ENCODE measurements at places on chromosomes 3 and 15. TPM values are rescaled to one million over a fixed set of nuclear protein-coding genes. Genes with fewer than 3 reads are reported as not detected.
A peak's percentile ranks its signal among the peaks of the same experiment; 100 is the strongest.

DNA sequence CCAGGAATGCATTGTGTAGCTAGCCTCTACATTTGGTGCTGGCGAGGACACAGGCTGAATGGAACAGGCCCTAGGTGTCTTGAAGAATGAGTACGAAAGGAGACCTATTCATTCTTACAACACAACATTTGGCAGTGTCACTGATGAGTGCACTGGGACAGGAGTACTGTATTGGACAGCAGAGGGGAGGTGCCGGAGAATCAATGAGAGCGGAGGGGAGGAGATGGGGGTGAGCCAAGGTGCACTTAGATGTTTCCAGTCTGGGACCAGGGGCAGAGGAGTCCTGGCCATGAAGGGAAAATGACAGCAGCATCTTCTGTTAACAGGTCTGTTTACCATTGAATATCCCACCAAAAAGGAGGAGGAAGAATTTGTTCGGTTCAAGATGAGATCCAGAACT, 53.2 kb downstream of the C3orf20 start:
- DNase-seq: no peak

- no peak for DNase-seq
Measured at GRCh38 chr3:154730186-154730585, 300.2 kb upstream of the GPR149 start.

- no peak for DNase-seq
Measured at GRCh38 chr3:99669879-99670555, 31.6 kb downstream of the COL8A1 start.

- no peak for DNase-seq
Measured at GRCh38 chr15:27701956-27702355, 397.2 kb downstream of the OCA2 start.

DNA sequence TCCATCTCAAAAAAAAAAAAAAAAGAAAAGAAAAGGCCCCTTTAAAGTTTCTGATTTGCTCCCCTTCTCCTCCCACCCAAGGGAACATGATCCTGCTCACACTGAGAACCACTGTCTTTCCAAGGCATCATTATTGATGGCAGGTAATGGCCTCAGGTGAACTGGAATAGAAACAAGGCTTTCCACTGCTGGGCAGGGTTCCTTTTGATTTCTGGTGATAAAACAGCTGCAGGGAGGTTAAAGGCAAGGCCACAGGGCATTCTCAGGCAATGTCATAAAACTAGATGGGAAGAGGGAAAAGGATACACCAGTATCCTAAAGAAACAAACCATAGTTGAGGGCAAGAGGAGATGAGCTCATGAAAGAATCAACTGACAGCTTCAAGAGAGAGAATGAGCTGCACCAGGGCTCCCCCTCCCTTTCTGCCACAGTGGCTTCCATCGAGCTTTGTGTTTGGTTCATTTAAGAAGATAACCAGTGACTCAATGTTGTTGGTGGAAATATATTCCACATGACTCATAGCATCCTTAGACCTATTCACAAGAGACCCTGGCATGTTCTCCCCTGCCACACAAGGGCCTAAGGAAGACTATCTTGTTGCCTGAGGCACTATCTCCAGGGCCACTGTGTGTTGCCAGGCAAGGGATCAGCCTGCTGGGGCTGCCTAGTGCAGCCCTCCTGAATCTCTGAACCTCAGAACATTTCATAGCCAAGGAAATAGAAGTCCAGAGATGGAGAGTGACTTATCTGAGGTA, 86.4 kb downstream of the WDR76 start:
- DNase-seq: no peak

DNA sequence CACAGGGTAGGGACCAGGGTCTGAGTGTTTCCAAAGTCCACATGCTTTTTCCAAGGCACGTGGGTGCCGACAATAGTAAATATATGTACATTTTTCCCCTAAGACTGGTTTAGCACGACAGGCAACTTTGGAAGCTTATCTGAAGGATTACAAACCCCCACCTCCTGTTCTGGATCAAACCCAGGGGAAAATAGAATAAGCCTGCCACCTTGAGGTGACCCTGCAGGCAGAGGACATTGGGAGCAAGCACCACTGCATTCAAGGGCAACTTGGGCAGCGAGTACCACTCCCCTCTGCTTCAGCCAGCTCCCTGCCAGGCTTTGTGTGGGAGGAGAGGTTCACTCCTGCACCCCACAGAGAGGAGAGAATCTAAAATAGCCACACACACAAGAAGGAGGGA, 44.8 kb downstream of the KBTBD12 start:
- no peak for DNase-seq

DNA sequence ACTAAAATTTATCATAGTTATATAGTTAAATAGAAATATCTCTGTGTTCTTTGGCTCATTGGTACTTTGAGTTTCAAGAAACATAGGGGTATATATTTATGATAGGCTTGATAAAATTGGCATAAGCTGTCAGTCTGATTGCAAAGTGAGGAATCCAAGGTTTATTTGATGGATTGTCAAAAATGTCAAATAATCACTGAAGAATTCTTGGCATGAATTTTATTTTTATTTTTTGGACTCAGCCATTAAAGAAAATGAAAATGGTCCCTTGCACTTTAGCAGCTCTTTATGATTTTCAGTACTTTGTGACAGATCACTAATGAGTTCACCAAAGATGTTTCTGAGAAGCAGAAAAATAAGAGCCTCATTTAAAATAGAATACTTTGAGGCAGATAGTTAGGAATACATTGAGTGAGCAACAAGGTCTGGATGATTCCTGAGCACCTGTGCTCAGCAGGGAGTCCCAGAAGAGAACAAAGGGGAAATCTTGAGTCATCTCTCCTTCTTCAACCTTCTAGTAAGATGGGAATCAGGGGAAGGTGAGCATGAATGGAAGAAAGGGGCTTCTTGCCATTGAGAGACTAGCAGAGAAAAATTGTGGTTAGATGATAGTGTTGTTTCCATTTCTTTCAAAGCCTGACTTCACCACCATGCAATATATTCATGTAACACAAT, 85.3 kb upstream of the VEPH1 start:
- DNase-seq: no peak

DNA sequence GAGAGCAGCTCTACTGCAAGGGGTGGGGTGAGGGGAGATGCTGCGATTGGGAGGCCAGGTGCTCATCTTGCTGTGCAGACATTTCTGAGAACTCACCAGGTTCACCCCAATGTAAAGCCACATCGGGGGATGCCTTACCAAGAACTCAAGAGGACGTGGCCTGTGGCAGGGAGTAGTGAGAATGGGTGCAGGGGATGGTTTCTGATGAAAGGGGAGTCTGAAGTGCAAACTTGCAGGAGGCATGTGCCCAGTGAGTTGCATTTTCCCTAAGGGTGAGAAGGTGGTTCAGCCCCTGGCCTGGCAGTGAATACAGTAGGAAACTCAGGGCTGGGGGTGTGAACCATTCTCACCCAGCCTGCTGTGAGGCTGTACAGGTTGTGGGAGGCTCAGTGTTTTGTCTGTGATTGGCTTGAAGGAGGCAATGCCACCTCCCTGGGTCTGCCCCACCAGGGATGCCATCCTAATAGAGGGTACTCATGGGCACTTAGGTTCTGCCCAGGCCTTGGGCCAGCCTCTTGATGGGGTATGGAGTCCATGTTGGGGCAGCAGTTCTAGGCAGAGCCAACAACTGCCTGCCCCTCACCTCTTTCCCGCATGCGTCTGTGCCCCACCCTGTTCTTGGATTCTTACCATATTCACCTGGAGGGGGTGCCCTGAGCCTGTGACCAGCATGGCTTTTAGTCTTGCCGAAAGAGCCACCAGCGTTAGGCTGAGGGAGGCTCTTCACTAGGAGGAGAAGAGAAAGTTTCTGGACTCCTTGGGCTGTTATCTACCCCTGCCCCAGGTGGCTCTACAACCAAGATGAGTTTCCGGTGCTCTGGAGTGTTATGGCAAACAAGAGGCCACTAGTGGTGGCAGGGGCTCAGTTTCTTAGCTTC, 4.5 kb downstream of the HEMK1 start:
- peak; percentile 88 for DNase-seq

DNA sequence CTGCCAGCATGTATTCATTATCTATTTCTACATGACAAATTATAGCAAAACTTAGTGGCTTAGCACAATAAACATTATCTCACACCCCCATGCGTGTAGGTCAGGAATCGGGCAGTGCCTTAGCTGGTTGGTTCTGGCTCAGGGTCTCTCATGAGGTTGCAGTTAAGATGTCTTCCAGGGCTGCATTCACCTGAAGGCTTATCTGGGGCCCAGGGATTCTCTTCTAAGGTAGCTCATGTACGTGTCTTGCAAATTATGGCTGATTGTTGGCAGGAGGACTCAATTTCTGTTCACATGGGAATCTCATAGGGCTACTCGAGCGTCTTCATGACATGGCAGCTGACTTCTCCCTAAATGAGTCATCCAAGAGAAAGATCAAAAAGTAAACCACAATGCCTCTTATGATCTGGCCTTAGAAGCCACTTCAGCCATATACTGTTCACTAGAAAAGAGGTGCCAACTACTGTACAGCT, 42.9 kb upstream of the TSC22D2 start:
- DNase-seq: no peak

- DNase-seq: no peak
Measured at GRCh38 chr3:46405301-46406019, 1.4 kb downstream of the CCR5AS start.

The EFHB gene
- 0.50 TPM for total RNA-seq

The SEMA7A gene
- total RNA-seq: 48.8 TPM
